ENCODE measurements at places on chromosomes 11 and 22. TPM values are rescaled to one million over a fixed set of nuclear protein-coding genes. Genes with fewer than 3 reads are reported as not detected.

Gene TIMM8B
- 52.4 TPM for total RNA-seq

Gene MED15
- total RNA-seq: 32.0 TPM

Gene CD59
- 41.5 TPM for total RNA-seq

Gene APOA5
- total RNA-seq: 0.35 TPM
